ENCODE measurements at places on chromosomes 1 and 21.
A peak's percentile ranks its signal among the peaks of the same experiment; 100 is the strongest.

DNA sequence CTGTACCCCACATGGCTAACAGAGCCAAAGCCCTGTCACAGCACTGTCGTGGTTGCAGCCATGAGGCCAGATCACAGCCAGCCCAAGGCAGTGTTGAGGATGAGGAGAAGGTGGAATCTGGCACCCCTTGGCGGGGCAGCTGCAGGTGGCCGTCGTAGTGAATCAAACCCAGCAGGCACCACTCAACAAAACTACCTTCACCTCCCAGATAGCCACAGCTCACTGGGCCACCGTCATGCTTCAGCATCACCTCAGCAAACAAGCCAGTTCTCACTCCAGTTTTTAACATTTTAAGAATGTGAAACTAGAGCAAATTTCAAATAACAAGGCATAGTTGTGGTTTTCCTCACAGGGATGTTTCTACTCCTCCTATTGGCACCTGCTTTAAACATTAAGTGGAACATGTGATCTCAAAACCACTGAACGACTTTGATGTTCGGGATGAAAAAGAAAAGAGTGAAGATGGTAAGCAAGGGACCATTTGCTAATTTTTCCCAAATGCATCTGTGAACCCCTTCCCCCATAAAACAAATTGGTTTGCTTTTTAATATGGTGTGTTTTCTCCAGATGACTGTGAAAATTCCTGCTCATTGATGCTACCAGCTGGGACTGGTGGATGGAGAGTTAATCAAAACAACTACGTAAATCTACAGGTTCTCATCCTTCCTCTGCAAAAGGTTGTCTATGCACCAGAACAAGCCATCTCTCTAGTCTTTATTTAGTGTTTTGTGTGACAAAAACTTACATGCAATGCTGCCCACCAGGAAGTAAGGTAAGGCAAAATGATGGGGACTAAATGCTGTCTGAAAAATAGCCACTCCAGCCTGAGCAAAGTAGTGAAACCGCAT is 45.5 kb downstream of the TOR1AIP2 start:
- no peak overlapping the region for H3K27ac ChIP-seq
- DNase-seq, result no peak
- peaks cover 4% of the 10 kb centered on the region for H3K36me3 ChIP-seq
- no peak overlapping the region for H3K4me3 ChIP-seq
- peaks cover 2% of the 10 kb centered on the region for H3K27me3 ChIP-seq

- no peak for DNase-seq
- H3K4me3 ChIP-seq, result peak overlapping the region; percentile 90
- H3K27me3 ChIP-seq, result no peaks in the 10 kb centered on the region
- H3K36me3 ChIP-seq, result peaks cover 3% of the 10 kb centered on the region
- peak overlapping the region; percentile 99 for H3K27ac ChIP-seq
Measured at GRCh38 chr1:167716000-167716271, 5.8 kb upstream of the MPZL1 start.

DNA sequence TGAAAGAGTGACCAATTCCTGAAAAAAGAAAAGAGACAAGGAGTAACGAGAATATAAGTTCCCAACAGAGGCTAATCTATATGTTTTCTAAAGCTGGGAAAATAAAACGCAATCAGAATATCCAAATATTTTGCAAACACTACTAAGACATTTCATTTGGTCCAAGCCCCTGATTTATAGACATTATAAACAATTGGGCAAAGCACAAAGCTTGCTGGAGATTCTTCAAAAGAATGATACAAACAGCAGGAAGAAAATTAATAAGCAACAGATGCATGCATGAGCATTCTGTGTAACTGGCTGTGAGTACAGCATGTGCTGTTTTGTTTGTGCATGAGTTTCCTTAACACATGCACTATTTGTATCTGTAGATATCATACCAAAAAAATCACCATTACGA is 552.9 kb downstream of the LTN1 start:
- no peaks in the 10 kb centered on the region for H3K4me1 ChIP-seq
- no peak overlapping the region for H3K4me3 ChIP-seq
- H3K27me3 ChIP-seq, result peaks cover 1% of the 10 kb centered on the region
- no peak overlapping the region for H3K27ac ChIP-seq
- no peaks in the 10 kb centered on the region for H3K36me3 ChIP-seq
- DNase-seq, result no peak

DNA sequence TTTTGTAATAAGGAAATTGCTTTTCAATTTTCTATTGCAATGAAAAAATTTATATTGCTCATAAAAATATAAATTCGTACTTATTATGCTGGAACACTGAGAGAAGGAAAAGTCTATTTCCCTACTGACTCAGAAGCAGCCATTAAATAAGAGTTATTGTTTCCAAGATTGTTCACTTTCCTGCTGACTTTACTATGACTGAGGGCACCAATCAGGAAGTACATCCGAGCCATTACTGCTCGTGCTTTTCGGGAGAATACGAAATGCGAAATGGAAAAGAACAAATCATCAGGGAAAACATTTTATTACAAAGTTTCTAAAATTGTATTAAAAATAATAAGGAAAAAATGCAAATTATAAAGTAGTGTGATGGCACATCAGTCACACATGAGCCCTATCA is 204.8 kb downstream of the AKT3 start:
- no peak for DNase-seq
- no peak overlapping the region for H3K27ac ChIP-seq
- no peaks in the 10 kb centered on the region for H3K27me3 ChIP-seq
- peaks cover 1% of the 10 kb centered on the region for H3K4me1 ChIP-seq
- H3K36me3 ChIP-seq, result peaks cover 29% of the 10 kb centered on the region
- no peak overlapping the region for H3K4me3 ChIP-seq

DNA sequence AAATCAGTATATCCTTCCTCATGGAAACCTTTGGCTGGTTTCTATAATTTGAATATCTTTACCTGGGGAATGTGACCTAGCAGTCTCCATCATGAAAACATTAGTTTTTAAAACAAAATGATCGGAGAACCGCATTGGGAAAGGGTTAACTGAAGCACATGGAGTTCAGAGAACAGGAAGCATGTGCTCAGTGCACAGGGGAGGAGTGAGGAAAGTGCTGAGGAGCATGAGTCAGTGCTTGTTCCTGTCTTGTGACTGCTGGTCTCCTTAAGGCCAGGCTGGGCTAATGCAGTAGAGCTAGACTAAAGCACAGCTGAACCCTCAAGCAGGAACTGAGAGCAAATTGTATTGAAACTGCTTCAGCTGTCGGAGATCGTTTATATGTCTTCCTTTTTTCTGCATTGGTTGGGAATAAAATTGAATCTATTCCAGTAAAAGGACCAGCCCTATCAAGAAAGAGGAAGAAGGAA is 5.8 kb downstream of the IFI16 start:
- H3K4me3 ChIP-seq, result peak overlapping the region; percentile 74
- H3K27me3 ChIP-seq, result no peaks in the 10 kb centered on the region
- peak overlapping the region; percentile 90 for H3K27ac ChIP-seq
- peaks cover 49% of the 10 kb centered on the region for H3K4me1 ChIP-seq

Measured in memory B cell (primary cell).